ENCODE measurements at places on chromosomes 4 and X.

DNA sequence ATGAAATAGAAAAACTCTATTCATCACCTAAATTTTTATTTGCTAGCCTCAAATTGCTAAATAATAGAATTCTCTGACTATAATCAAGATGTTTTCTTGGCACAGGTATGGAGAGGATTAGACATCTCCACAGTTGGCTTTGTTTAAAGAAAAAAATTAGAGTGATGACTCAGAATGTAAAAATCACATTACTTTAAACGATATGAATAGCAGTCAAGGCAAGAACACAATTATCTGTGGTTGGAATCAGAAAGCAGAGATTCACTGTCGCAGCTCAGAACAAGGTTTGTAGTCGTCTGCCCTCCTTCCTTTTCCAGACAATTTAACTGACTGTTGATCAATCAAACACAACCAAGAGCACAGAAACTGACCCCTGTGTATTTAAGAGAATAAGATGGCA, 32.2 kb upstream of the CCKAR start:
- no peak for DNase-seq

GRCh38 chr4:38330321-38330720, 333.7 kb upstream of the KLF3 start:
- DNase-seq: peak; percentile 22

- DNase-seq: no peak
These were observed 1.3 kb downstream of the NPY1R start for GRCh38 chr4:163330916-163331628.

DNA sequence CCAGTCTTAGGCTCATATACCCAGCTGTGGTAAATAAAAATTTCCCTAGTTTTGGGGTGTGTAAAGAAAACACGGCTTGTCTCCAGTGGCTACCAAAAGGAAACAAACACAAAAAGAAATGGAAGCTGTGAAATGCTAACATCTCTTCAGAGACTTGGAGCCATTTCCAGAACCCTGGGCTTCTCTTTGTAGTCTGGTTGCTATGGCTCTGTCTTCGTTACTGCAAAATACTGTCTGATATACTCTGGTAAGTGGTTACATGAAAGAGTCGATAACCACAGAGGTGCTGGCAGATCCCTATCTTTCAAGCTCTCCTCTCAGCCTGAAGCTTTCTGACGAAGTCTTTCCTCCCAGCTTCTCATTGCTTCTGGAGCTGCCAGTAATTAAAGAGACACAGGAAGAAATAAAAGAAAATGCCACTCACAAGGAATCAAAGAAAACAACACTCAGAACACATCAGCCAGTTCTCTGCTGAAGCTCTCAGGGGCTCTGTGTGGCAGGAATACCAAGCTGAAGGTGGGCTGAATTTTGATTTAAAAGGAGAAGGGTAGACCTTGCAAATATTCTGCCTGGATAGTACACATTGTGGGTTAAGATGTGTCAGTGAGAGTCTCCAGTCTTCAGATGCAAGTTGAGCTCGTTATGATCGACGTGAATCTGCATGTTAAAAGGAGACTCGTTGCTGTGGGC, 107.6 kb upstream of the FAM9C start:
- DNase-seq: no peak

DNA sequence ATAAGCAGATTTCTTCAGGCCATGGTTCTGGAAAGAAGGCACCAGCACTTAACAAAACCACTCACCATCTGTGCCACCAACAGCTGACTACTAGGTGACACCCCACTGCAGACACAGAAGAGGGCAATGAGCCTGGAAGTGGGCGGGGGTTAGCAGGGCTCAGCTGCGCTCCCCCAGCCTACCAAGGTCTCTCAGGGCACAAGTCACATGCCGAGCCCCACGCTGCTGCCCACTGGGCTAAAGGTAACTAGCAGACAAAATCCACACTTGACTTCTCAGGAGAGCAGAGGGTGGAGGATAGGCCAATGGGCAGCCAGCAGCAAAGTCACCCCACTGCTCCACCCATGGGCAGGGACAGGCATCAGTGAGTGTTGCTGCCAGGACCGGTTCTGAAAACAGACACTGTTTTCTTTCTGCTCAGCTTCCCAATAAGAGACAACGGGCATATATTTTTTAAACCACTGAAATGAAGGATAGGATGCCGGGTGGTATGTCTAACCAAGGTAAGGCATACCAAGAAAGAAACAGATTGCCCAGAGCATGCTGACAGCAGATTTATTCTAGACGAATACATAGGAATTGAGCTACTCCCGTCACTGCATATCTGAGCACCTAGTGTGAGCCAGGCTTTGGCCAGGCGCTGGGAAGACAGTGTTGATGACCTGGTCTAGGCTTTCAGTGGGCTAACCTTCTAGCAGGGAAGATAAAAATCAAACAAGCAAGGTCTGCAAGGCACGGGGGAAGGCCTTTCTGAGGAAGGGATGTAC, 20.1 kb downstream of the ACSL1 start:
- DNase-seq: no peak

DNA sequence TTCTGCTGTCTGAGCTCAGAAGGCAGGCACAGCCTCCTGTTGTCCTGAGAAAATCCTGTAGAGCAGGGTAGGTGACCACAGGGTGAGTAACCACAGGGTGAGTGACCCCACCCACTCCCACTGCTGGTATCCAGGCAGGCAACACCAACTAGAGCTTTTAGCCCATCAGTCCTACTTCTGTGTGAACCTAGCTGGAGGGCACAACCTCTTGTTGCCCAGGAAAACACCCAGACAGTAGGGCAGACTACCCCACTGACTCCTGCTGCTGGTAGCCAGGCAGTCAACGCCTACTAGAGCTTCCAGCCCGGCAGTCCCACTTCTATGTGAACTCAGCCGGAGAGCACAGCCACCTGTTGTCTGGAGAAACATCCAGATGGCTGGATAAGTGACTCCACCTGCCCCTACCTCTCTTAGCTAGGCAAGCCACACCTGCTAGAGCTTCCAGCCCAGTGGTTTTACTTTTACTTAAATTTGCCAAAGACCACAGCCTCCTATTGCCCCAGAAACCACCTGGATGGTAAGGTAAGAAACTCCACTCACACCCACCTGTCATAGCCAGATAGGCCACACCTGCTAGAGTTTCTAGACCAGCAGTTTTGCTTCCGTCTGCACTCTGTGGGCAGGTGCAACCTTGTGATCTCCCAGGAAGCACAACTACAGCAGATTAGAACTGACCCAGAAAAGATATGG, 371.6 kb downstream of the INPP4B start:
- no peak for DNase-seq

GRCh38 chr4:154349829-154350228, 141.8 kb downstream of the DCHS2 start:
- DNase-seq: no peak

- no peak for DNase-seq
These were observed 420.8 kb upstream of the DIPK2B start for GRCh38 chrX:45621376-45622041.

- peak; percentile 5 for DNase-seq
These were observed 13.9 kb upstream of the ETDC start for GRCh38 chrX:135295238-135295943.

DNA sequence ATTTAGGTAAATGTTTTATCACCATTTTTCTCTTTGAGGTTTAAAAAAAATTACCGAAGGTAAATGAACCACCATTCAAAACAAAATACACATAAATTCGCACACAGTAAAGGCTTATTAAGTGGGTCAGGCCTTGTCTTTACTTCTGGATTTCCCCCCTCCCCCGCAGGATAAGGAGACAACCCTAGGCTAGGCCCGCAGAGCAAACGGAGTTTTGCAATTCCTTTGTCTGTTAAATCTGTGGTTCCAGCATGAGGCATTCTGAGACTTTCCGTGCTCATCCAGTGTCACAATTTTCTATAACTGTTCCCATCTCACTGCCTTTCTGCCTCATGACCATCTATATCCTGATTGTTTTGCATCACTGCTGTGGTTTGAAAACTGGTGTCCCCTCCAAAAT, 307.4 kb downstream of the DCHS2 start:
- no peak for DNase-seq

GRCh38 chr4:83046693-83047473, 11.9 kb downstream of the COPS4 start:
- no peak for DNase-seq

DNA sequence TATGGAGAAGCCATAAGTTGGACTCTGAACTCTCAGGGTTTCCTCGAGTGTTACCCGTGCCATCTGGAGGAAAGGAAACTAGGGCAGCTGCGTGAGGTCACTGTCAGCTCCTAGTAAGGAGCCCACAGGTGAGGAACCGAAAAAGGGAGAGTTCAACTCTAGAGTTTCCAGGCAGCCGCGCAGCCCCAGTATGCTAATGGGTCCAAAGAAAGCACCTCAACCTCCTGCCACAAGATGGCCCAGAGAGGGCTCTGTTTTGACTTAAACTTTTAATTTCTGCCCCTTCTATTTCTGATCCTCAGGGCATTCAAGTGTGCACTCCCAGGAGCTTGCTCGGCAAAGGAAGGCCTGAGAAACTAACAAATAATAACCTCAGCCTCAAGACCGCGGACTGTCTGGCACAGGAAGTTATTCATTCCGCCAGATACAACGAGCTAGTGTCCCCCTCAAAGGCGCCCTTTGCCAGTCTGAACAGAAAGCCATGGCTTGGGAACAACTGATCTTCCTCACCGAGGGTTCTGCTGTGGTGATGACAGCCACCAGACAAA, 13.9 kb downstream of the SCARB2 start:
- peak; percentile 39 for DNase-seq

DNA sequence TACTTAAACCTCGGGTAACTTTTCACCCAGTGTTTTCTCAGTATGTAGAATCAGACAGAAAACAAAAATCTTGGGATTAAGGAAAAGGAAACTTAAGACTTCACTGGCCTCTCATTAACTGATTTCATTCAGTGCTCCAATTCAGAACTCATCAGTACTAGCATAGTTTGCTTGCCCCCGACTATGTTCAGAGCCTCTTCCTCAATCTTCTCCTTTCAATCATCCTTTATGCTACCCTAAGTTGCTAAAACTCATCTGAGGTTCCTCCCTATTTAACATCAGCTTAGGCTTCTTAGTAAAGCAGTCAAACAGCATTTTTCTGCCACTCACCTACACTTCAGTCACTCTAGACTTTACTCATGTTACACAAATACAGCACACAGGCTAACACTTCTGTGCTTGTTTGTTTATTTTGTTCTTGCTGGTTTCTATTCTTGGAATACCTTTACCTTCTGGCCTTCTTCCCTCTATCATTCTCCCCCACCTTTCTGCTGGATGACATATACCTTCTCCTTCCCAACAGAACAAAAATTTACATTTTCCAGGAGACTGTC, 163.0 kb upstream of the TLL1 start:
- no peak for DNase-seq

DNA sequence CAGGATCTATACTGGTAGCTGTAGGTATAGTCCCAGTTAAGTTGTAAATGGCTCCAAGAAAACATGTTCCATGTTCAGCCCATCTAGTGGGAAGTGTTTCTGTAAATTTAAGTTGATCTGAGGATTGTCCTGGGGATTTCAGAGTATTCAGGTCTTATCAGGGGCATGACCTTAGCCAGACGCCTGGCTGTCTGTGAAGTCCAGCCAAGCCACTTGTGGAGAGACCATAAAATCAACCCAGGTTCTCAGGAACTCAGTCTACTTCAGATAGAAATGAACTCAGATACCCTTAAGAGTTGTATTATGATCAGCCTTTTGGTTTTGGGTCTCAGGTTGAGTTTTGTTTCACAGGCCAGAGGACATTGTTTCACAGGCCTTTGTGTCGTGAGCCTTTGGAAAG, 95.9 kb downstream of the EGF start:
- DNase-seq: no peak

GRCh38 chrX:51866210-51866609, 27.2 kb upstream of the MAGED1 start:
- no peak for DNase-seq

GRCh38 chrX:37781814-37782213, 2.0 kb downstream of the CYBB start:
- DNase-seq: no peak
